ENCODE measurements at places on chromosomes 7 and 10.

GRCh38 chr10:131000743-131001142, 310.8 kb downstream of the TCERG1L start:
- DNase-seq = no peak

DNA sequence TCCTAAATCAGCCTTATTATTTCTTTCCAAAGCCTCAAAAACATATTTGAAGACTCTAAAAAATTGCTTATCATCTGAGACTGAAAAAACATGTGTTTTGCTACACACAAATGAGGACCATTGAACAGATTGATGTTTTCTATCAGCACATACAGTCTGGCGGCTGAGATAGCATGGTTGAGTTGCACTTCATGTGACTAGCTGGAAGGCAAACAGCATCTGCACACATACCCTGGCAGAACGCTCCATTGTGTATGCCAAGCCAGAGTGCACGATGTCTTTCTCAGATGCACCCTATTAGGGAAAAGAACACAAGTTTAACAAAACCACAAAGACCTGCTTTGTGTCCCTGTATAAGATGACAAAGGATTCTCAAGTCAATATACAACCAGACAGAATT, 33.0 kb downstream of the FAM25A start:
- DNase-seq = no peak

DNA sequence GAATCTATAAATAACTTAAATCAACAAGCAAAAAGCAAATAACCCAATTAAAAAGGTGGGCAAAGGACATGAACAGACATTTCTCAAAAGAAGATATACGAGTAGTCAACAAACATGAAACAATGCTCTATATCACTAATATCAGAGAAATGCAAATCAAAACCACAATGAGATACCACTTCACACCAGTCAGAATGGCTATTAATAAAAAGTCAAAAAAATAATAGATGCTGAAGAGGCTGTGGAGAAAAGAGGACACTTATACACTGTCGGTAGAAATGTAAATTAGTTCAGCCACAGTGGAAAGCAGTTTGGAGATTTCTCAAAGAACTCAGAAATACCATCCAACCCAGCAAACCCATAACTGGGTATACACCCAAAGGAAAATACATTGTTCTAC, 70.6 kb downstream of the CTTNBP2 start:
- no peak for DNase-seq

DNA sequence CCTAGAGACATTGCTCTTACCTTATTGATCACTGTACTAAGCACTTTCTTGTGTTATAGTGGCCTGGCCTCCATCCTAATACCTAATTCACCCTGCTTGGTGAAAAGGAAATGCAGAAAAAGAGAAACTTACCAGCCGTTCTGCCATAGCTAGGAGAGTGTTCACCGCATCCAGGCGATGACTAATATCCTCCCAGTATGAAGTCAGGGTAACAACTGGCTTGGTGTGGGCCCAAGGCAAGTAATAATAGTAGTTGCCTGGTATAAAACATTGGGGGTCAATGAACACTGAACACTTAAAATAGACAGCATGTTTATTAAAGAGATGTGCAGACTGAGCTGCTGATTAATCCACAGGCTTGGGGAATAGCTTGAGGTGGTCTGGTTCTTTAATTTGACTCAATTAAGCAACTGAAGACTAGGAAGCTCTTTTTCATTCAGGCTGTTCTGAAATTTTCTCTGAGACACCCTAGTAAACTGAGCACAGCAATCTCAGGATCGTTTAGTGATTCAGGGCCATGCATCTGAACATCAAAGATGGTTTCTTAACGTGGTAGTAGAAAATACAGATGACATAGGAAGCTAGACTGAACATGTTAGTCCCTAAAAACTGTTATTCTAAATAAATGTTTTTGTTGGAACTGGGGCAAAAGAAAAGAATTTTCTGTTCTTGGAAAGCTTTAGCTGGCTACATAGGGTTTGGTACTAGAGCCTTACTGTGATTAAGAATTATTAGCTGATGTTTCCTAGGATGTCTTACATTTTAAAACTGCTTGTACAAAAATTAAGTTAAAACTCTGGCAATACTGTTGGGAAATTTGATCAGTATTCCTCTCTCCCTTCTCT, 102.2 kb downstream of the MYOF start:
- no peak for DNase-seq

GRCh38 chr7:151088019-151088855, 2.0 kb downstream of the AGAP3 start:
- no peak for DNase-seq

- no peak for DNase-seq
Observed at GRCh38 chr7:94374721-94375566, 19.8 kb upstream of the COL1A2 start.

DNA sequence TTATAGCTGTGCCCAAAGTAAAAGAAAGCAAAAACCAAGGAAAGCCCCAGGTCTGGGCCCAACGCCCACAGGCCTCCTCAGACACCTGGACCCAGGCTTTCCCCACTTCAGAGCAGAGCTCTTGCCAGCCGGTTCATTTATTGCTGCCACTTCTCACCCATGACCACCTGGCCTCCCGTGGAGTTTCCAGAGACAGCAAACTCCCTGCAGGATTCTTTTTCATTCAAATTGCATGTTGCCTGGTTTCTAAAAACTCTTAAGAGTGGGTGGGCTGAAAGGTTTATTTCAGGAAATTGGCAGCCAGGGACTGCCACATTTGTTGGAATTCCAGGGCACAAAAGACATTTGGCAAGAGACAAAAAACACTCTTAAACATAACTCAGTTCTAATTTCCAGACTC, 4.7 kb downstream of the VOPP1 start:
- DNase-seq = no peak

- DNase-seq = no peak
Observed at GRCh38 chr7:36129048-36129534, 24.0 kb upstream of the EEPD1 start.

- no peak for DNase-seq
Observed at GRCh38 chr10:33215154-33215553, 119.3 kb downstream of the NRP1 start.

GRCh38 chr7:156612930-156613329, 27.6 kb upstream of the RNF32 start:
- DNase-seq = no peak

DNA sequence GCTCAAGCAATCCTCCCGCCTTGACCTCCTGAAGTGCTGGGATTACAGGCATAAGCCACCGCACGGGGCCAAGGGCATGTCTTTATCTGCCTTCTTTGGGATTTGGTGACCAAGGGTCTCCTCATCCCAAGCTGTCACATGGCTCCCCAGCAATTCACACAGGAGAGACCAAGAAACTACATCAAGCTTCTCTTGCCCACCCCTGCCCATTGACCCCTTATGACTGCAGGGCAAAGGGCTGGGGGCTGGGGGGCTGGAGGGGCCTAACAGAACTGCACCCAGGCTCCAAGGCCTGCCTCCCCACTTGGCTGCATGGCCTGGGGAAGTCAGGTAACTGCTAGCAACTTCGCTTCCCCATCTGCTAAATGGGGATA, 137.1 kb downstream of the SH3PXD2A start:
- DNase-seq = no peak

DNA sequence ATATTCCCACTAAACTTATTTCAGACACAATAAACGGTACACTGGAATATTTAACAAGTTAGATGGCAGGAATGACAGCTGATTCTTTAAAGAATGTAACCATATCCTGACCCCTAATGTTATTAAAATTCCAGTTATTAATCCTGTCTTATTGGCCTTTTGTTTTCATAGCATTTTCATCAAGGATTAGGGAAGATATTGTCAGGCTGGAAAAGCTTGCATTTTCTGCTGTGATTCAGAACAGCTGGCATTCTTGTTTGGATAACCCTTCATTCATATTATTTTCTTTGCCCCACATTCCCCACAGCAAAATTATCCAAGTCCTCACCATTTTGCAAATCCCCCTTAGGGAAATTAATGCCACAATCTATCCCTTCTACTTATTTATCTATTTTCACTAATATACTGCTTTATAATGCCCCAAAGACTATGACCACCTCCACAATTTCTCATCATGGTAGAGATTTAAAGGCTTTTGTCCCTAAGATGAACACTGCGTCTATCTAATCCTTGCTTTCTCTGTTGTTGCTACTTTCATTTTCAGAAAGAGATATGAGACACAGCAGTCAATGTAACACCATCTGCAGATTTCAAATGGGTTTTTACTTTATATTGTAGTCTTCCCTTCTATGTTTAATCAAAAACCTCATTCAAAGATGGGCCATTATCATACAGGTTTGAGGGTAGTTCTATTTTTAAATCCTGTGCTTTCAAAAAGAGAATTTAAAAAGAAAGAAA, 475.1 kb downstream of the PARD3 start:
- DNase-seq = no peak

DNA sequence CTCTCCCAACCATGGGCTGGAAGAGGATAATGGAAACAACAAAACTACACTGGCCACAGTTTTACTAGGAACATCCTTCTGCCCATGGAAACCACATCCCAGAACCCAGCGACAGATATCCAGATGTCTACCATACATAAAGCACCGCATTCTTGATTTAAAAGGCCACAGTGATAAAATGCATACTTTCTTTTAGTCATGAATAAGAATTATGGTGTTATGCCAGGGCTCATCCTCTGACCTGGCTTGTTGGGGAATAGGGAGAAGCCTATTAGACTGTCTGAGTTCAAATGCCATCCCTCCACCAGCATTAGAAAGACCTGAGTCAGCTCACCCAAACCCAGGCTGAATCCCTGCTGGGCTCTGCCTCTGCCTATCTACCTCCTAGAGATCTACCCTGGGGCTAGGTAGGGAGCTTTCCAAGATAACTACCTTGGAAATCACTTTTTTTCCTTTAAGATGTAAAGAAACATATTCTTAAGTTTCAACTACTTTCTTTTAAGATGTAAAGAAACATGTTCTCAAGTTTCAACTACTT, 5.2 kb downstream of the ABCA13 start:
- DNase-seq = no peak

DNA sequence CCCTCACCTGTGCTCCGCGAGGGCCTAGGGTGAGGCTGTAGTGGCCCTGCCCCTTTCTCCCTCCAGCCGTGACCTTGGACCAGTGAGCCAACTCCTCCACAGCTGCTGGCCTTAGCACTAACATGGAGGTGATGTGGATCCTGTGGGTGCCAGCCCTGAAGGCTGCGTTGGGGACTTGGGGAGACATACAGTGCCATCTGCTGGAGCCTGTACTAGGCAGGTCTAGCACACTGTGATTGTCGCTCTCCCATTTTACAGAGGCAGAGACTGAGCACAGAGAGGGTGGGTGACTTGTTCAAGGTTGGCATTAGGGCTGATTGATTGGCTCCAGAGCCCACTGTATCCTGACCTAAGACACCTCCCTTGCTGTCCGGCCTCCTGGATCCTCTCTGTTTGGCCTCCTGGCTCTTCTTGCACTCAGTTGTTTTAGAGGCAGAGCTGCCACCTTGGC, 37.6 kb downstream of the PRF1 start:
- DNase-seq = no peak

DNA sequence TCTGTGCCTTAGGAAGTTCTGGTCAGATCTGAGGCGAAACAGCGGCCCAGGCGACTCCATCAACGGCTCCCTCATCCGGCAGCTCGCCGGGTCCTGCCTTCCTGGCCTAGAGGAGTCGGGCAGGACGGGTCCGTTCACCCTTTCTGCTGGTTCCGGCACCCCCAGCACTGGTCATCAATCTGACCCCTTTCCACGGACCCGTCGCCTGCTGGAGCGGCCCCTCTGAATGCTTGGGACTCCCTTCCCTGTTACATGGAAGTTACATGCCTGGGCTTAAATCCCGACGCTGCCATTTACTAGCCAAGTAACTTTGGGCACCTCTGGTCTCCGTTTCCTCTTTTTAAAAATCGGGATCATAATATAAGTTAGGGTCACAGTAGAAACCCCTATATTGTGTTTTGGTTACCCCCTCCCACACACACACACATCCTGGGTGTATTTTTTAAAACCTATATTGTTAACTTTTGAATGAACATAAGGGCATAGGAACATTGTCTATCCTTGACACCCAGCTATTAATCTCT, 607 bp upstream of the GGCT start:
- no peak for DNase-seq

GRCh38 chr7:85065306-85065705, 121.5 kb downstream of the SEMA3D start:
- DNase-seq = no peak

DNA sequence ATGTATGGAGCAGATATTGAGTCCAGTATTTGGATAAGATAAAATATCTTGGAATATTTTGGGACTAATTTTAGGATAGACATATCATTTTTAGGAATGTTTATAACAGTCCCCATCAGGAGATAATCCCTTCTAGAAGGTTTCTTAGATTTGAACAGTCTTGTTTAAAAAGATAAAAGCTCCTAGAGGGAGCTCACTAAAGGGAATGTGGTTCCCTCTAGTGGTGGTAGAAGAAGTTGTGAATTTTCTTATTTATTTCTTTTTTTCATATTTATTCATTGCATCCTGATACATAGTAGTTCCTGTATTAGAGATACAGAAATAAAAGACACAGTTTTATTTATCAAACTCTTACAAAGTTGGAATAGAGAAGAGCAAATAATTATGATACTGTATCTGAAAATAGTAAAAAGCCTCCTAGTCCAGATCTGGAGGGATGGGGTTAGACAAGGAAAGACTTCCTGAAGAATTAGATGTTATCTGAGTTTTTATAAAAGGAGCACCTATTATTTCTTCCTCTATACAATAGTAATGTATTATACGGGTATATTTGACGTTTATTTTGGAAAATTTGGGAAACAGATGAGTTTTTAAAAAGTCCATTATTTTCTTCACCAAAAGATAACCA, 24.5 kb upstream of the KLF14 start:
- peak; percentile 2 for DNase-seq

- DNase-seq = no peak
Observed at GRCh38 chr7:11120068-11120664, 146.5 kb downstream of the PHF14 start.

DNA sequence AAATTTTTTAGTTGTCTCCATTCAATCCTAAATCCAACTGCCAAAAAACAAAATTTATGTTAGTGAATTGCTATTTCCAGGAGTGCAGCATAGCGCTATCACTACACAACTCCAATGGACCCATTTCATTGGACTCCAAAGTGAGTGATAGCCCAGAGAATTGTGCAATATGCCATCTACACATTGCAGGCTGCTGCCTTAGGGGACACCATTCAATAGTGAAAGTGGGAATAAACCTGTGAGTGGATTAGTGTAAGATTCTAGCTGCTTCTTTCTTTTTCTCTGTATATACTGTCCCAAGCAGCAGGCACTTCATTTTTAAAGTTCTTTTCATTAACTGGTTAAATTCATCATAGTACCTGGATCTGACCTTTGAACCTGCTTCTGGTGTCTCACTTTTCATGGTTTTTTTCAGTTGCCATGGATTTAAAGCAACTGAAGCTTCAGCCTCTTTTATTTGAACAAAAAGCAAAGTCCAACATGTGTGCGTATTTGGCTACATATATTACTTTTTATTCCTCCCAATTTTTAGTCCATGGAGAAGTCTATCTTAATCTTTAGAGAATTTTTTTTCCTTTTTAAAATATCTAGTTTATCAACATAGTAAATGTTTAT, 97.3 kb downstream of the DGKB start:
- no peak for DNase-seq

GRCh38 chr10:120749856-120750566, 101.2 kb upstream of the WDR11 start:
- DNase-seq = no peak

GRCh38 chr7:38584443-38585210, 46.5 kb downstream of the AMPH start:
- no peak for DNase-seq

GRCh38 chr10:104608091-104608828, 32.8 kb upstream of the SORCS3 start:
- DNase-seq = no peak

Data from T47D (cell line).